Ammon's horn (tissue), 1 donor: ENCODE measurements at places on chromosomes 6 and 20.
A peak's percentile ranks its signal among the peaks of the same experiment; 100 is the strongest.

DNA sequence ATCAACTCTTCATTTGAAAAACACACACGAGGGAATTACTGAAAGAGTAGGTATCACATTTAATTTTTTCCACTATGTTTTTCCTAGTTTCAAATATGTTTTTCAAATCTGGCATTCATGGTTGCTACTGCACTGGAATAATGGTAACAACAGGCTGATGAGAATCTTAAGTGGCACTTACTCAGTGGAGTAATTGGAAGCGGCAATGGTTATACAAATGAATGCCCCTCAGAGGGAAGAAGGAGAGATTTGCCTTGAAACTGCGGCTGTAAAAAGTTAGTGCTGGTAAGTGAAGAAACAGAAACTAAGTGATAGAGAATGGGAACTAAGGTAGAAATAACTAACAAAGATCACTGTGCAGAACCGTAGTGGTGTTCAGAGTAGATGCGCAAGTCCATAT lies 41.0 kb upstream of the PDE7B start:
- DNase-seq = no peak

DNA sequence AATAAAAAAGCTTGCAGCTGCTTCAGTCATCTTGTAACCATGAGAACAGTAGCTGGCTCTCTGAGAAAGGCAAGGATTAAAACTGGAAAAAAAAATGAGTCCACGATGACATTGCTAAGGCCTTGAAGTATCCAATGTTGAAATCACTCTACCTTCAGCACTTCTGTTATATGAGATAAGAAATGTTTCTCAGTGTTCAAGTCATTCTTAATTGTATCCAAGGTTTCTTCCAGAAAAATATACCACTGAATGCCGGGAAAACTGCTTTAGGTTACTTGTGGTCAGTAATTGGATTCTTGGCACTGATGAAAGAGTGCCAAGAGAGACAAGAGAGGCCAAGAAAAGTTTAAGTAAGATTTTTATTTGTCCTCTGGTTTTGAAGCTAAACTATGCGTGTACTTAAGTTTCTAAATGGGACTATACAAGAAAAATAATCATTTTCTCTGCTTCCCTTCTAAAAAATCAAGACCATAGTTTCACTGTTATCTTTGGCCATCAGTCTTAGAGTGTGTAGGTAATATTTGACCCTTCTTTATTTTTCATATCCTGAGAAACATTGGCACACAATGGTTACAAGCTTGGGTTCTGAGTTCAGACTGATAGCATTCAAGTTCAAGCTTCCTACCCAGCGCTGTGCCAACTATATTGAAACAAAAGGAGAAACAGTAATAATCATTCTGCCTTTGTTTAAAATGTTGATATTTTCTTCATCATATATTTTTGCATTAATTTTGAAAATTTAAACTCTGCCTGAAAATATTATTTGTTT lies 84.6 kb downstream of the TRDN start:
- DNase-seq = no peak

GRCh38 chr20:14866841-14867514 lies 529.6 kb upstream of the FLRT3 start:
- no peak for DNase-seq

DNA sequence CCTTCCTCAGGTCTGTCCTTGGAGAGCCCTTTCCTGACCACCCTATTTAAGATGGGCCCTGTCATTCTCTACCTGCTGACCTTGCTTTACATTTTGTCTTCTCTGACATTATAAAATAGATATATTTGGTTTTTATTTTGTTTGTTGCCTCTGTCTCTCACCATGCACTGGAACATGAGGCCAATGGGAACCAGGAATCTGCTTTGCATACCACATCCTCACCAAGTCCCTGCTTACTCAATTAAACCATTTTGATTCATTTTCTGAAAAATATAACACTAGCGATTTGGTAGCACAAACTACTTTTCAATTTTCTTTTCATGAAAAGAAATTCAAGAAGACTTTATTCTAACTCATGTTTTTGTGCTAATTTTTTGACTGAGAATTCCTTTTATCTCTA lies 32.8 kb upstream of the POPDC3 start:
- DNase-seq = no peak

DNA sequence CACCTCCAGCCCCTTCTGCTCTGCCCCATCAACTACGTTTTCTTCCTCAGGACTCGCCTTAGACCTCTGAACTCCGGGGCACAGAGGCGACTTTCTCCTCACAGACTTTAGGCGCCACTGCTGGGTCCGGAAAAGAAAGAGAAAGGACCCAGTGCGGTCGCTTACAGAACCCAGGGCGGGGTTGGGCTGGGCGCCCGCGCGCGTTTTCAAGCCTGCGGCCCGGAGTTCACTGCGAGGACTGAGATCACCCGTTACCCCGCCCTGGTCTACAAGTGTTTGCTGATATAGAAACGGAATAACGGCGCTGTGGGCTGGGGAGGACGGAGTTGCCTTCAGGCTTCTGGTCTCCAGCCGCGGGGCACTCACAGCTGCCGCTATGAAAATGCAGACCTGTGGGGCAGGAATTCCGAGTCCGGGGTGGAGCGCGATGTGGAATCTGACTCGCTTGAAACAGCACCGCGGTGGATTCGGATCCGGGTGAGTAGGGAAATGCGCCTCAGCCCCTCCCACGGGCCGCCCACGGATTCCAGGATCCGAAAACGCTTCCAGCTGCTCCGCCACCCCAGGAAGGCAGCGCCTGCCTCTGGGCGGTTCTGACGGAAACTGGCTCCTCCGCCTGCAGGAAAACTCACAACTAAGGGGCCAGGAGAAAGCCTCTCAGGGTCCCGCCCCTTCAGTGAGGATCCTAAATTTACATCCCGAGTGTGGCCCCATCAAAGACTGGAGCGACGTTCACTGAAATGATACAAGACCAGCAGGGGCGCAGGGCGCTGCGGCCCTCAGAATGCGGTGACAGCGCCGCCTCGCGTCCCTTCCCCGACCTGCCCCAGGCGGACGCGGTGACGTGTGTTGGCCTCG lies 29.4 kb downstream of the HLA-F start:
- peak; percentile 92 for DNase-seq

- no peak for DNase-seq
Observed at GRCh38 chr6:35435074-35435837, 16.9 kb upstream of the FANCE start.
